ENCODE measurements at places on chromosomes 6 and 20. TPM values are rescaled to one million over a fixed set of nuclear protein-coding genes. Genes with fewer than 3 reads are reported as not detected.

GRCh38 chr20:41316602-41317545 lies 657 bp downstream of the ZHX3 start:
- DNase-seq = peak; percentile 72

- DNase-seq = no peak
Observed at GRCh38 chr6:148822819-148823218, 76.0 kb downstream of the UST start.

- DNase-seq = no peak
Observed at GRCh38 chr6:46104209-46104608, 25.6 kb upstream of the ENPP4 start.

DNA sequence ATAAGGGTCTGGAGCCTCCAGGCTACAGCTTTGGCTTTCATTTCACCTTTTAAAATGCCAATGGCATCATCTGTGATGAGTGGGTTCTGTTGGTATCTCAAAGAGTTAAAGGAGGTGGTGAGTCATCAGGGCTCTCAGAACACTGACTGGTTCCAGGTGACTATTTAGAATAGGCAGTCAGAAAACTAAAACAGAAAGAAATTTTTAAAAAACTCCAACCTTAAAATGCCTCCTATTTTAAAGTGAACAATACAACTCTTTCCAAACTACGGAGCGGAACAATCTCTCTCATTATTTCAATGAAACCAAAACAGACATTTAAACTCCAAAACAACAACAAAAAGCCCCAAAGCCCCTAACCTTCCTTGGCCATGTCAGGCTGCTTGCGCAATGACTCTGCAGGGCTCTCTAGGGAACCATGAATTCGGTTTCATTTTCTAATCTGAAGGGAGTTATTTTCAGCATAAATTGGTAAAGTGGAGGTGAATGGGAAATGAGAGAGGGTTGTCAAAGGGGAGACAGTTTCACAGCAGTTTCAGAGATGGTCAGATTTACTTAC lies 194.9 kb downstream of the KIF6 start:
- no peak for DNase-seq

DNA sequence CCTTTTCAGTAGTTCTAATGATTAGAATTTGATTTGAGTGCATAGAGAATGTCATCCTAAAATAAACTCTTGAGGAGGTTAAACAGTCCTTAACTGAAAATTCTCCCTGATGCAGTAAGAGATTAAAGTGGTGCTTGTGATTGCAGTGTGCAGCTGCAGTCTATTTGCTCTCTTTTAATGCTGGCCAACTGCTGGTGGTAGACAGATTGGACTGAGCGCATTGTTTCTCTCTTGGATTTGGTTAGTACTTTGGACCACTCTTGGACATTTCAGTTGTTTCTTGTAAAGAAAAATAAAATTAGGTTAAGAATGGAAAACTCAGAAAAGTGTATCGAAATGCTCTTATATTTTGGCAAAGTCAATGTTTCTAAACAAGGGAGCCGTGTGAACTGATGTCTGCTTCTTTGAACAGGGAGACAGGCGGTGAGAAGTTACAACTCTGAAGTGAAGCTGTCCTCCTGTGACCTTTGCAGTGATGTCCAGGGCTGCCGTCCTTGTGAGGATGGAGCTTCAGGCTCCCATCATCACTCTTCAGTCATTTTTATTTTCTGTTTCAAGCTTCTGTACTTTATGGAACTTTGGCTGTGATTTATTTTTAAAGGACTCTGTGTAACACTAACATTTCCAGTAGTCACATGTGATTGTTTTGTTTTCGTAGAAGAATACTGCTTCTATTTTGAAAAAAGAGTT lies 127.2 kb downstream of the CD109 start:
- no peak for DNase-seq

DNA sequence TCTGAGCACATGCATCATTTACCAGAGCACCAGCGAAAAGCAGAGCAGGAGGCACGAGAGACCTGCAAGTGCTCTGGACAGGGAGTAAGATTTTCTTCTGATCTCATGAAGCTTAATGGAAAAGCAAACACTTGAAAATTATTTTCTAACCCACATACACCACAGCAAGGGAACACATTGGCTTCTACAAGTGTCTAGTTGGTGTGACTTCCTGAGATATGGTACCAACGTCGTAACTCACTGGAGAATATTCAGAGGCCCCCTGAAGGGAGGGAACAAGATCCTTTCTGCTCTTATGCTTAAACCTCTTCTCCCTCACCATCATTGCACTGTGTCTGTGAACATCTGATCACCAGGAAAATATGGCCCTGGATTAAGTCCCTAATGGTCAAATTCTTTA lies 48.6 kb downstream of the PSMB1 start:
- DNase-seq = no peak

GRCh38 chr6:135922174-135922573 lies 70.7 kb downstream of the PDE7B start:
- DNase-seq = peak; percentile 90

Gene UNC93A
- total RNA-seq = not detected

Gene DLK2
- not detected for total RNA-seq

Gene ZNF334
- 1.6 TPM for total RNA-seq

Gene FABP7
- total RNA-seq = not detected

Data from endothelial cell of umbilical vein (primary cell).